Mucosa of gallbladder (tissue), 1 donor: ENCODE measurements at places on chromosomes 7 and 10. TPM values are rescaled to one million over a fixed set of nuclear protein-coding genes. Genes with fewer than 3 reads are reported as not detected.

Gene OAT
- 133 TPM for total RNA-seq

DNA sequence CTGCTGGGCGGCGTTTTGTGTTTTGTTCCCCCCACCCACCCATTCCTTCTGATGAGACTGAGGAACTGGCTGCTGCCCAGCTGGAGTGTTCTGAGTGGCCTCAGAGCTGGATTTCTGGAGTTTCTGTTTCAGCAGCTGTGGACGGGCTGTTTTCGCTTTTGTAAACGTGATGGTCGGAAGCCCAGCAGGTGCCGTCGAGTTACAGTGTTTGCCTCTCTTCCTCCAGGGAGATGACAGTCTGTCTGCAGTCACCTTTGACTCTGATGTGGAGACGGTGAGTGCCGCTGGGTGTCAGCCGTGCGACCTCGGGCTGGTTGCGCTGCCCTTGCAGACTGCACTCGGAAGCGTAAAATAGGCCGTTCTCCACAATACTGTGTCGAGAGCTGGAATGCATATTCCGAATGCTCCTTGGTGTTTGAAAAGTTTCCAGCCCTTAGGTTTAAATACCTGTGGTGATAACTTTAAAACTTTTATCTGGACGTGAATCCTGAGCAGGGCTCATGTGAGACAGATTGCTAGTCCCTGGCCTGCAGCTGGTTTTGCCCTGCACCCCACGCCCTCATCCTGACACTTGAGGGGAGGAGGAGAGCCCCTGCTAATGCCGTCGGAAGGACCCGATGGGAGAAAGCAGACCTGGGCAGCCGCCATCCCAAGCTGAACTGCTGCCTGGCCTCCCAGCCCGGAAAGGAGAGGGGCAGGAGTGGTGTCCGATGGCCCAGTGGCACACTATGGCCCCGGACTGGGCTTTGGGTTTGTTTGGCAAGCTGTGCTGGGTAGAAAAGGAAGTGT, 8.3 kb downstream of the IQCE start:
- DNase-seq: no peak

Gene AMPH
- 4.9 TPM for total RNA-seq

Gene MMP21
- 0.17 TPM for total RNA-seq

- DNase-seq: no peak
Measured at GRCh38 chr7:37259319-37259821, 189.3 kb downstream of the ELMO1 start.
